ENCODE measurements at places on chromosomes 5 and 9.

DNA sequence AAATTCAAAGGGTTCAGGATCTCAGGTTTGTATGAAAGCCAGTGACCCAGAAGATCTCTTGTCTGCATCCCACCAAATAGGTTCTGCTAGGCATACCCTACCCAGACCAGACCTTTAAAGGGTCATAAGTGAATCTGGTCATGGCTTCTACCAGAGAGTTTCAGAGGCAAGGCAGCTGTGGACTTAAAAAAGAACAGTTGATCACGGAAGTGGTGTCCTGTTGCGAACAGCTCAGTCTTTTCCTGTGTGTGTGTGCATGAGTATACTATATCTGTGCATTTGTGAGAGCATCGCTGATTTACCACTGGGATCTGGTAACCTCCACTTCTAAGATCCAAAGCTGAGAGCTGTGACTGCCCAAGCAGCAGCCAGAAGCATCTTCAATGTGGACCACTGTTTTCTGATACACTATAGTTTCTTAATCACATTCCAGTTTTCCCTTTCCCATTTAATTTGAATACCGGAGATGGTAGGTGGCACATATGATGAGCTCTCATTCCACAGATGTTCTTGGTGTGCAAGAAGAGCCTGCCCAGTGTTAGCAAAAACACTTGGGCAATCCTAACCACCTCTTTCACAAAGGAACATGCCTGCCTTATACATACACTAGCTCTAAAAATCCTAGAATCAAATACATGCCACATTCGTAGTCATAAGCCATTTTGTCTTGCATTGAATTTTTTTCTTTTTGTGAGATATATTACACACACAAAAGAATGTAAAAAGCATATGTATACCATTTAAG lies 36.2 kb upstream of the OR2S2 start:
- DNase-seq, result no peak

DNA sequence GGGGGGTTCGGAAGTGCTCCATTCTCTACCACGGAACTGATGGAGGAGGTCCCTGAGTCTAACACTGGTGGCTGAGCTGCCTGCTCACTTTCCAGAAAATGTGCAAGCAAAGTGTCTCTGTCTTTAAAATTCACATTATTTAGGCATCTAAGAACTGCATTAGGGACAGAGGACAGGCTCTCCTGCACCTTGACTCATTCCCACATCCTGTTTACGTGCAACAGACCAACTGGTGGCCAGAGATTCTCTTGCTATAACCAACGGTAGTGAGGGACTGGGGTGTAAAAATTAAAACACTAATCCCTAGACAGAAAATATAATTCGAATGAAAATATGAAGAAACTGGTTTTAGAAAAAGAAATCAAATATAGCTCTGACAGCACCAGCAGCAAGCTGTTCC lies 320.9 kb downstream of the IRX2 start:
- DNase-seq, result no peak

- no peak for DNase-seq
These were observed 29.1 kb upstream of the HSPA9 start for GRCh38 chr5:138604176-138604785.

GRCh38 chr5:103646698-103647614 lies 84.4 kb upstream of the NUDT12 start:
- no peak for DNase-seq

GRCh38 chr5:181052672-181053487 lies 12.8 kb downstream of the BTNL9 start:
- DNase-seq, result no peak

DNA sequence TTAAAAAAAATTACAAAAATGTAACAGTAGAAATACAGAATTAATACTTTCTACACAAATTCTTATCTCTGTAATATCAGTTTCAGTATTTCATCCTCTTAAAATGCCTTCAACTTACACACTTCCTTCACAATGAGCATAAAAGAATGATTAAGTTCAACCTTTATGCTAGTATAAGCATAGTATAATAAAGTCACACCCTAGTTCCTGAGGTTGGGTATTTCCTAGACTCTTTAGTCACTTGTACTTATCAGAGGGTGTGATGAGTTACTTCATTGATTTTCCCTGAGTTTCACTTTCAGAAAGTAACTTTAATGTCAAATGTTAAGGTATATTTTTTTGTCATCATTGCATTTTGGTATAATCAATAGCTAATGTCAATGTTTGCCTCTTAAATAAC lies 302.4 kb downstream of the PDE4D start:
- DNase-seq, result no peak

- DNase-seq, result no peak
These were observed 20.9 kb upstream of the DUSP1 start for GRCh38 chr5:172791726-172792445.

DNA sequence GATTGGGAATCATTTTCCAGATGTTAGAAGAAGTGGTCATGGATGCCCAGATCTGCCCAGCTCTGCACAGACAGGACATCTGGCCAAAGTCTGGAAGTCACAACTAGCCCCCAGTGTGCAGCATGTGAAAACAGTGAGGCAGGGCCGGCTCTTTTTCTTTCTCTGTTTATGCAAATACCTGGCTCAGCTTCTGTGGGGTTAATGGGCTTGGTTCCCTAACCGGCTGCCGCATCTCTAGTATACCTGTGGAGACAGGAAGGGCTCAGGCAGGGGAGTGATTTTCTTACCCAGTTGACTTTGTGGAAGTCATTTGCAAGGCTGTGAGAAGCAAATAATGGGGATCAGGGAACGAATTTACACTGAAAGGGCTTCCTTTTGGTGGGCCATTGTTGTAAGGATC lies 254.8 kb upstream of the PANK3 start:
- DNase-seq, result no peak

DNA sequence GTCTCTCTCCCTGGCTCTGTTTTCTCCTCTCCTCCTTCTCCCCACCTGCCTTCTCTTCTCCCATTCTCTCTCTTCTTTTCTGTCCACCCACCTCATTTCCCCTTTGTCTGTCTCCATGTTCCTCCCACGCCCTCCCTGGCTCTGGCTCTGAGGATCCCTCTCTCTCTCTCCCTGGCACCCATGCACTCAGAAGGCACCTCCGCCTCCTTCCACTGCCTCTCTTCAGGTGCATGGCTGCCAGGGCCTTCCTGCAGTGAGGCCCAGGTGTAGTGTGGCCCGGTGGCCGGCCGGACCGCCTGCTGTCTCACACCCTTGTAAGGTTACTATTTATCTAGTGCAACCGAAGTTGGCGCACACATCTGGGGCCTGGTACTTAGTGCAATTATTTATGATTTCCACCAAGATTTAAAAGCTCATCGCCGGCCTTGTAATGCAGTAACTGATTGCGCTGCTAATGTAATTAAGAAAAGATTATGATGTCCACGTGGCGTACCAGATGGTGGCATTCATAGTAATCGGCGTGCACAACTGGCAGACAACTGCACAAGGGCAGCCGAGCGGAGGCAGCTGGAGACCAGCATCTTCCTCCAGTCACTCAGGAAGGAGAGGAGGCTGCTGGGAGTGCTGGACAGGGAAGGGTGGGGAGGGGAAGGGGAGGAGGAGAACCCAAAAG lies 50.4 kb upstream of the MVB12B start:
- DNase-seq, result no peak

DNA sequence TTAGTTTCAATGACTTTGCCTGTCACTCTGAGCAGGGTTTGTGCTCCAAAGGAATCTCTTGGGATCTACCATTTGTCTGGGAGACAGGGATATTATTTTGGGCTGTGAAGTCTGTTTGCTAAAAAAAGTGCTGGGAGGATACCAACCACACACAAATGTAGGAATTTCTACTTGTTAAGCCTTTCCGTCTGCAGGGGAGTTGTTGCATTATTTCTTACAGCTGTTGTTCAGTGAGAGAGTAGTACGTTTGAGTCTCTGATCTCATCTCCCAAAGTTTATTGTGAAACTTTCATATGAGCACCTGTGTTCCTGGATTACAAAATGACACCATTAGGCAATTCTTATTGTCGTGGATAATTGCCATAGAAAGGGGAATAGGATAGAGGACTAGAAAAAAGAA lies 78.3 kb upstream of the SEMA6A start:
- no peak for DNase-seq

DNA sequence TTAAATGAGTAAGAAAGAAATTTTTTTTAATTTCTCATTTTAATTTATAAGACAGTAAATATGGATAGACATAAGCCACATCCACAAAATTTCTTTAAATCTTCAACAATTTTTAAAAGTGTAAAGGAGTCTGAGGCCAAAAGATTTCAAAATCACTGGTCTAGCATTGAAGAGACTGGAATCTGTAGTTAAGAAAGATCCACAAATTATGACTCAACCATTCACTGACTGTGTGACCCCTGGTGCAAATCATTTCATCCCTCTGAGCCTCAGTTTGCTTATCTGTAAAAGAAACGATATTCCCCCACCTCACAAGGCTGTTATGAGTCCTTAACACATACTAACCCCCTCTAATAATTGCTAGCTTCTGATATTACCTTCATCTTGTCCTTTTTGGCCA lies 98.5 kb downstream of the EBF1 start:
- DNase-seq, result no peak

DNA sequence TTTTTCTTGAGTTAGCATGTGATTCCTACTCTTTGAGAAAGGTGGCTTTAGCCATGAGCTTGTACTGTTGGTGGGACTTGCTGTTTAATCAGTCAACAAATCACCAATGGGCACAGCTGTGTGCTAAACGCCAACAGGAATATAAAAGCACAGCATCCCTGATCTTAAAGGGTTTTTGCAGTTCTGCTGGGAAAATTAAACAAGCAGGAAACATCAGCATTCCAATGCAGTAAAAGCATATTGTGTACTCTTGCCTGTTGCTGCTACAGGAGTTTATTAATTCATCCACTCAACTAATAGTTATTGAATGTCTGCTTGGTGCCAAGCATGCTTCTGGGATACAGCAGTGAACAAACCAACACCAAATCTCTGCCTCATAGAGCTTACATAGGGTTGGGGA lies 27.4 kb upstream of the F2RL1 start:
- DNase-seq, result no peak

- DNase-seq, result no peak
These were observed 66.9 kb downstream of the SLC44A1 start for GRCh38 chr9:105311306-105311705.

- no peak for DNase-seq
These were observed 8.5 kb upstream of the DNAJC25 start for GRCh38 chr9:111622626-111623025.

DNA sequence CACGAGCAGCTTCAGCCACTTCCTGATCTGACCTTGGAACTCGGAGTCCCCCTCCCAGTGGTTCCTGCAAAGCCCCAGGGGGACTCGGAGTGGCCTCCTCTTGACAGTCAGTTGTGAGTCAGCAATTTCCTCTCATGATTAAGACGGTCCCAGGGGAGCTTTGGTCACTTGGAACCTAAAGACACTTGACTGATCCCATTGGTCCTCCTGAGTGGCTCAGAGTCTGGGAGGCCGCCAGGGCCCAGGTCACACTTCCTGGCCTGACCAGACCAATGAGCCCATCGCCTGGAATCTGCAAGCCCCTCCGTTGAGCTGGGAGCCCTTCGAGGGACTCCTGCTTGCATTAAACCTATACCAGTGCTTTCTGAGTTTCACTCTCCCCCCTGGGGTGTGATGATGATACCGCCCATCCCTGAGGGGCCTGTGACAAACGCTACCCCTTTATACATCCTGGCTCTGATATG lies 29.1 kb downstream of the TSPAN17 start:
- no peak for DNase-seq

- DNase-seq, result no peak
These were observed 15.7 kb downstream of the TMEM171 start for GRCh38 chr5:73136055-73136562.

- DNase-seq, result no peak
These were observed 122.5 kb downstream of the RFX3 start for GRCh38 chr9:3403315-3403714.

- DNase-seq, result no peak
These were observed 145.4 kb upstream of the RAD23B start for GRCh38 chr9:107137495-107138202.

DNA sequence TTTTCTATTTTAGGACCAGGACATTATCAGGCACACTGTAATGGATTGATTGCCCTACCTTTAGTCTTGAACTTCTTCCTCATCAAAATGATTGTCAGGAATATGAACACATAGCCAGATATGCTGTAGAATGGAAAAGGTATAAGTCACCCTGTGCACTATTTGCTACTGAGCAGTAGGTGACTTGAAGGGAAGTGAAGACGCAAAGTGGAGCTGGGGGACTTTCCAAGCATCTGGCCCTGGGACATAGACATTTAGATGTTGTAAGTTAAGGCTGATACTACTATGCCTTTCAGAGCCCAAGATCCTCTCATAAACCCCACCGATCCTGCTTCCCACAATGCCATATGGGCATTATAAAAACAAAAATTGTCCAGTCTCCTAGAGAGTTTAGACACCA lies 174.5 kb downstream of the DOCK8 start:
- DNase-seq, result no peak

DNA sequence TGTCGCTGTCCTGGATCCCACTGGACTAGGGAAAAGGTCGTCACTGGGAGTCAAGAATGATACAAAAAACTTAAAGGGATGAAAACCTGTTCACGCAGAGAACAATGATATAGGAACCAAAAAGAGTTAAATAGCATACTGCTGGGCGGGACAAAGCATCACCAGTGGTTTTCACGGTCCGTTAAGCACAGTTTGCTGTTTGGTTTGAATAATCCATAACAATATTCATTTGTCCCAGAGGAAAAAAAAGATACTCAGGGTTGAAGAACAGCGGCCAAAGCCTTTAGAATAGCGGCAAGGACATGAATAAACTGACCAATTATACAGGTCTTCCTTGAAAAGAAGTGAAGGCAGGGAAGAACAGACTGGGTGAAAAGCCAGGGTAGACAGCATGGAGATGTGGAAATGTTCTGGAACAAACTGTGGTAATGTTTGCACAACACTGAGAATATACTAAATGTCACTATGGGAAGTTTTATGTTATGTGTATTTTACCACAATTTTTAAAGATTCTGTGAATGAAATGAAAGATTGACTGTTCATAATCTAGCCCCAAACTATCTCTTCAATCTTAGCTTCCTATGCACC lies 60.8 kb downstream of the MTMR12 start:
- no peak for DNase-seq

DNA sequence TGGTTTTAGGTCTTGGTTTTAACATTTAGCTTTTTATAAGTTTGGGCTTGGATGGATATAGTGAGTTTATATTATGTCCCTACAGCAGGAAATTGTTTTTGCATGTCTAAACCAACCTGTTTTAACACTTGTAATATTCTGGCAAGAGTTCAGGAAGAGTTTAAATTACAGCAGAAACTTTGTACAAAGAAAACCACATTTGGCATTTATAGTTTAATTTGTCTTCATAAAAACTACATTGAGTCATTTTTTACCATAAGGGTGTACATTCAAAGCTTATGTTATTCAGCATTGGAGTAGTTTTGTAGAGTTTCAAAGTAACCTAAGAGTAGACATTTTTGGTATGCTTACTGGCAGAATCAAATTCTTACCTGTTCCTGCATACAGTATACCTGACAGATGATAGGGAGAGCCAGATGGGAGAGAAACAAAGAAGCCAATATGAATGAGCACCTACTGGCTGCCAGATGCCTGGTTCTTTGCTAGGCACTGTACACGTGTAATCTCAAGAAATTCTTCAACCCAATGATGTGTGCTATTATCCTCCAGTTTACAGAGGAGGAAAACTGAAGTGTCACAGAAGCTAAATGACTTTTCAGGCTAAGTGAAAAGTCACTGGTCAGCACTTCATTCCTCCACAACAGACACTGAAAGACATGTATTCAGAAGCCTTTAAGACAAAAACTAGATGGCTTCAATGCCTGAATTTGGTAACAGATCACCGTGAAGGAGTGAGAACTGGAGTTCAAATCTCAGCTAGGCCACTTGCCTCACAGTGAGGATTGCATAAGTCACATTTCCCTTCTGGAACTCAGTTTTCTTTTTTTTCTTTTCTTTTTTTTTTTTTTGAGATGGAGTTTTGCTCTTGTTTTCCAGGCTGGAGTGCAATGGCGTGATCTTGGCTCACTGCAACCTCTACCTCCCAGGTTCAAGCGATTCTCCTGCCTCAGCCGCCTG lies 25.9 kb upstream of the ECM2 start:
- no peak for DNase-seq

All from stimulated activated CD8-positive, alpha-beta memory T cell treated with anti-CD3 and anti-CD28 coated beads, Interleukin-15, amount 100 ng/mL, for 1 hour (primary cell).